ENCODE measurements at places on chromosomes 16 and 17.
A peak's percentile ranks its signal among the peaks of the same experiment; 100 is the strongest.

- DNase-seq: no peak
Measured at GRCh38 chr17:81859906-81860755, at the start of gene P4HB. Gene P4HB (minus strand): TSS chr17:81860535. CDS start chr17:81860471, 64 bp downstream.

- DNase-seq: no peak
Measured at GRCh38 chr16:88920618-88921590, 54.4 kb upstream of the PABPN1L start.

- DNase-seq: peak; percentile 60
Measured at GRCh38 chr17:47800686-47801085, 20.9 kb downstream of the OSBPL7 start.

- DNase-seq: no peak
Measured at GRCh38 chr16:89176147-89176690, 4.7 kb downstream of the CDH15 start.

DNA sequence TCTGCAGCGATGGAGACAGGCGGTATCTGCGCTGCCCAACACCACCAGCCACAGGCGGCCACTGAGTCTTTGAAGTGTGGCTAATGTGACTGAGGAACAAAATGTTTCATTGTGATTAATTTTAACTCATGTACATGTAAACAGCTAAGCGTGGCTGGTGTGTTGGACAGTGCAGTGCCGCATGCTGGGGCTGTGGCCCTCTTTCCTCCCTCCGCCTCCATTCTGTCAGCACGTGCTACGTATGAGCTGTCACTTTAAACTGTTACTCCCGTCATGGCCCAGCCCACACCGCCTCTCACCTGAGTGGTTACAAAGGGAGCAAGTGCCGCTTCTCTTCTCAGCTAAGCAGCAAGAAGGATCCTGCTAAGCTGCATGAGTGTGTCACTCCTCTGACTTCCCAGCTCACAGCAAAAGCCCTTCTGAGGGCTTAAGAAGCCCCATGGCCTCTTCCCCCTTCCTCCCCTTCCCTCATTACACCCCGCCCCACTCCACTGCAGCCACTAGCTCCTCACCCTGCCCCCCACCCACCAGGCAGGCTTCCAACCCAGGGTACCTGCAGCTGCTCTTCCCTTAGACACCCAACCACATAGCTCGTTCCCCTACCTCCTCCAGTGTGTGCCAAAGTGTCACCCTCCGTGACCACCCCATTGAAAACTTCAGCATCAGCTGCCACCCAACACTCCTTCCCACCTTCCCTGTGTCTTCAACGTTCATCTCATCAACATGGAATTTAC is 15.0 kb downstream of the HASPIN start:
- no peak for DNase-seq

GRCh38 chr16:4682616-4683254 is 10.6 kb upstream of the NUDT16L1 start:
- DNase-seq: no peak

GRCh38 chr17:1159431-1160180 is 20.2 kb downstream of the ABR start:
- no peak for DNase-seq

GRCh38 chr17:82940226-82941020 is 100.6 kb upstream of the ZNF750 start:
- DNase-seq: peak; percentile 57

DNA sequence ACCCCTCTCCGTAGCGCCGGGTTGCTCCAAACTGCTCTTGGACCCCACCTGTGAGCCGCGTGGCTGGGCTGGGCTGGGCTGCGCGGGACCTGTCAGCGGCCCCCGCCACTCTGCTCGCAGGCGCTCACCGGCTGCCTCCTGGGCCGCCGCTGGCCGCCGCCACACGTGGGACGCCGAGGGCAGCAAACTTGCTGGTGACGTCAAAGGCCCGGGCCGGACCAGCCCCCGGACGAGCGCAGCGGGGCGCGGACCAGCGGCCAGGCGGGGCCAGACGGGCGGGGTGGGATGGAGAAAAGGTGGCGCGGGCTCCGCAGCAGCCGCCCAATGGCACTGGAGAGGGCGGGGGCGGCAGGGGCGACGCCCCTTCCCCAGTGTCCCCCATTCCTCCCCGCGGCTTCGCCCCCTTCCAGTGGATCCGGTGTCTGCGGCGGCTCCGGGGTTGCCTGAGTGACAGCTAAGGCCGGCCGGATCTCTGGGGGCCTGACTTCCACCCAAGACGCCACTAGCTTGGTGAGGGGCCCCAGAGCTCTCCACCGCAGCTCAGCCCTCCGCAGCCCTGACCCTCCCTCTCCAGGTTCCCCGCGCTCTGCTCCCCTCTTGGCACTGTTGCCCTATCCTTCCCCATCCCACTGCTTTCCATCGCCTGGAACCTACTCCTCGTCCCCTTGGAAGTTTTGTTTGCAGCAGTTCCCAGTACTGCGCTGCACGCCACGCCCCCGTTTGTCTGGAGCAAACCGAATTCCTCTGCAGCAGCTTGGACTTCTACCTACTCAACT is at the start of gene HS3ST3A1:
HS3ST3A1 (minus strand) TSS at position 154 of the 776 bp plus-strand sequence. CDS start 800 bp downstream, outside the sequence.
- DNase-seq: no peak

- DNase-seq: no peak
Measured at GRCh38 chr16:85873153-85873552, 25.8 kb upstream of the IRF8 start.

DNA sequence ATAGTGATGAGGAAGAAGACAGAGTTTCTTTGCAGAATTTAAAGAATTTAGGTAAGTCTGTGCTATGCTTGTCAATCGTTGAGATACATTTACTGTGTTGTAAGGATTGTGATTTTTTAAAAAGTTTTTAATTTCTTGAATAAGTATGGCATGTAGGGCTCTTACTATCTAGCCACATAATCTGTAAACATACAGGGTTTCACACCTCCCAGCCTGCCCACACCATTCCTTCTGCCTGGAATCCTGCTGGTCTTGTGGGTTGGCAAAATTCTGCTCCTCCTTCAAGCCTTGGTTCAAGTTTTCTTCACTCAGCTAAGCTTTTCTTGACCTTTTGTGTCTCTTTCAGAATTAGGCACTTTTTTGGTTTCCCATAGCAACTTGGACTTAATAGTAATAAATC is 7.5 kb downstream of the ZNHIT3 start:
- no peak for DNase-seq

GRCh38 chr17:49223517-49224197 is 6.9 kb downstream of the PHOSPHO1 start:
- no peak for DNase-seq

DNA sequence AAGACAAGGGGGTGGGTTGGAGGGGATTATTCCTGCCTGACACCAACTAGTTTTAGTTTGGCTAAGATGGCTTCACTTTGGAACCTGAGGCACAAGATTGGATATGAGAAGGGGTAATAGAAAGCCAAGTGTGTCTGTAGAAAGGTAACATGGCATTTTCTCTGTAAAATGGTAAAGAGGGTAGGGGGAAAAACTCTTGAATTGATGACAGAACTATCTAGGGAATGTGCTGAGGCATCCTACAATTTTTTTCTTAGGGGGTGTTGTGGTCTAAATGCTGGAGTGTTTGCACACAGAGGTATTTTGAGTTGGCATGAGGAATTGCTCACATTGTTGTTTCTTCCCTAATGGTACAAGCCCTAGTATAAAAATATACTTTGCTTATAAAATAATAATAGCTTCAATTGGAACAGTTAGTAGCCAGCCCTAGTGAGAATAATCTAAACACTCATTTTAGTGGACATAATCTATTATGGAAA is 25.8 kb downstream of the YPEL2 start:
- DNase-seq: no peak

DNA sequence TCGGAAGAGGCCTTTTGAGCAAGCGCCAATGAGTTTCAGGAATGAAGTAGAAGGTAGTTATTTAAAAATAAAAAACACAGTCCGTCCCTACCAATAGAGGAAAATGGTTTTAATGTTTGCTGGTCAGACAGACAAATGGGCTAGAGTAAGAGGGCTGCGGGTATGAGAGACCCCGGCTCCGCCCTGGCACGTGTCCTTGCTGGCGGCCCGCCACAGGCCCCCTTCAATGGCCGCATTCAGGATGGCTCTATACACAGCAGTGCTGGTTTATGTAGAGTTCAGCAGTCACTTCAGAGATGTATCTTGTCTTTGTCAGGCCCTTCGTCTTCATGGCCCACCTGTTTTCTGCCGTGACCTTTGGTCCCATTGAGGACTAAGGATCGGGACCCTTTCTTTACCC is 87.3 kb downstream of the CRISPLD2 start:
- no peak for DNase-seq

DNA sequence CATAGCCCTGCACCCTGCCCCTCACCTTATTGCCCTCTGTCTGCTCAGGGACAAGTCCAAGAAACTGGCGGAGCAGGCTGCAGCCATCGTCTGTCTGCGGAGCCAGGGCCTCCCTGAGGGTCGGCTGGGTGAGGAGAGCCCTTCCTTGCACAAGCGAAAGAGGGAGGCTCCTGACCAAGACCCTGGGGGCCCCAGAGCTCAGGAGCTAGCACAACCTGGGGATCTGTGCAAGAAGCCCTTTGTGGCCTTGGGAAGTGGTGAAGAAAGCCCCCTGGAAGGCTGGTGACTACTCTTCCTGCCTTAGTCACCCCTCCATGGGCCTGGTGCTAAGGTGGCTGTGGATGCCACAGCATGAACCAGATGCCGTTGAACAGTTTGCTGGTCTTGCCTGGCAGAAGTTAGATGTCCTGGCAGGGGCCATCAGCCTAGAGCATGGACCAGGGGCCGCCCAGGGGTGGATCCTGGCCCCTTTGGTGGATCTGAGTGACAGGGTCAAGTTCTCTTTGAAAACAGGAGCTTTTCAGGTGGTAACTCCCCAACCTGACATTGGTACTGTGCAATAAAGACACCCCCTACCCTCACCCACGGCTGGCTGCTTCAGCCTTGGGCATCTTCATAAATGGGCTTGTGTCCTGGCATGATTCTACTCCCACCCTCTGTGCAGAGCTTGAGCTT is 6.3 kb upstream of the NFATC3 start:
- DNase-seq: no peak

- DNase-seq: no peak
Measured at GRCh38 chr17:36104701-36105181, 1.1 kb downstream of the CCL4 start.

DNA sequence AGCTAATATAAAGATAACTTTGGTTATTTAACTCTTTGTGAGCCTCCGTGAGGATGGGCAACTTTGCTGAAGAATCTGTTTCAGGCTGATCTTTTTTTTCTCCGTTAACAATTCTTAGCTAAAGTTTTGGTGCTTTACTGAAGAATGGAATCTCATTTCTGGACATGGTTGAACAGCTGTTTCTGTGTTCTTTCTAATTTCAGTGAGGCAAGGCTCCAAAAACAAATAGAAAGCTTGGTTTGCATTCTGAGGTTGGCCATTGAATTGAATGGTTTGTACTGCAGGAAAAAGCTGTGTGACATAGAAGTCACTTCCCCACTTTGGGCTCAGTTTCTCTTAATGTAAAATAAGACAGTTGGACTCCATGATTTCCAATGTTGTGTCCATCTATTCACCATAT is 22.3 kb upstream of the HLF start:
- no peak for DNase-seq

GRCh38 chr17:35914354-35914753 is 16.2 kb downstream of the RDM1 start:
- no peak for DNase-seq

DNA sequence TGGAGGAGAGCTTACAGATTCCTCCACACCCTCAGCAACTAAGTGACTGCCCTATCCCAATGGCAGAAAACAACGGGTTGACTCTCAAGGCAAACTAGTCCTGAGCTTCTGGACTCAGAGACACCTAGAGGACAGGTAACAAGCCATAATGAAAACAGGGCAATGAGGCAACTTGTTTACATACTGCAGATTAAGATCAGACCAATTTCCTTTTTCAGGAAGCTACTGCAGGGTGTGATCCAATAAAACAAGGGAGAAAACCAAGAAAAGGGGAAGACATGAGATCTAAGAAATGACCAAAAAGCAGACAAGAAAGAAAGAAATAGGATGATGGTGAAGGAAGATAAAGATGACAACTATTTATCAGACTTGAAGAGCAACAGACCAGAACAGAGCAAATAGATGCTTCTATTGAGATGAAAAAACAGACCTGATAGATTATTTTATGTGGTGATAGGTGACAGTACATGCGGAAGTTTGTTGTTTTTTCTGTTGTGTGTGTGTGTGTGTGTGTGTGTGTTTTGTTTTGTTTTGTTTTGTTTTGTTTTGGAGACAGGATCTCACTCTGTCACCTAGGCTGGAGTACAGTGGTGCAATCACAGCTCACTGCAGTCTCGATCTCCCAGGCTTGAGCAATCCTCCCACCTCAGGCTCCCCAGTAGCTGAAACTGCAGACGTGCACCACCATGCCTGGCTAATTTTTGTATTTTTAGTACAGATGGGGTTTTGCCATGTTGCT is 120.7 kb downstream of the GAS7 start:
- no peak for DNase-seq

DNA sequence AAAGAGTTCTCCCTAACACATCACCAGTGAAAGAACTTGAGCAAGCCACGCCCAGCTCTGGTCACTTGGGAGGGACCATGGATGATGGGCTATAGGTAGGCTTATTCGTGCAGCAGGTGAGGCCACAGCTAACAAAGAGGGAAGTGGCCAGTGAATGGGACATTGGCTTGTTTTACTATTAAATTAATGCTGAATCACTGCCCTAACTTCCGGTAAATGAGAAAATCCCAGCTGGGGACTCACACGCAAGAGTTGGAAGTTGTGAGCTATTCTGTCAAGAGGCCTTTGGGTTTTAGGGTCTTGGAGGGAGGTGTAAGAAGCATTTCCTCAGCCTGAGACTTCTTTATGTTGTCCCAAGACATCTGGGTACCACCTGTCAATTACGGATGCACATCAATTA is 315.3 kb downstream of the XYLT1 start:
- no peak for DNase-seq

DNA sequence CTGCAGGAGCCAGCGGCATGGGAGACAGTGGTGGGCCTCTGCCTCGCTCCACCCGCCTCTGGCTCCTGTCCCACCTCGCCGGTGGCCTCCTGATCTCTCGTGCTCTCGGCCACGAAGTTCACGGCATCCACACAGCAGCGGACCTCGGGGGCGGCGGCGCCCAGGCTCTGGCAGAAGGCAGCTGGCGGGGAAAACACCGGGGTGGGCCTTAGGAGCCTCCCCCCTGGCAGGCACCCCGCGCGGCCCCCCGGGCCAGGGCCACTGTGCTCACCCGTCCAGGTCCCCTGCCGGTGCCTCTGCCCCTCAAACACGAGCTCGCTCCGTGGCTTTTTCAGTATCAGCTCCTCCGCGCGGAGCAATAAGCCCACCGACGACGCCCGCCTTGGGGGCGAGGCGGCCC is 409 bp upstream of the C17orf107 start:
- DNase-seq: no peak

GRCh38 chr17:77174928-77175661 is 34.3 kb downstream of the SEC14L1 start:
- DNase-seq: no peak

- no peak for DNase-seq
Measured at GRCh38 chr16:15658556-15658955, 8.5 kb downstream of the NDE1 start.

- DNase-seq: no peak
Measured at GRCh38 chr16:53152329-53152728, 97.5 kb downstream of the CHD9 start.
